GM20000 (cell line): ENCODE measurements at places on chromosomes 5 and 9.
A peak's percentile ranks its signal among the peaks of the same experiment; 100 is the strongest.

DNA sequence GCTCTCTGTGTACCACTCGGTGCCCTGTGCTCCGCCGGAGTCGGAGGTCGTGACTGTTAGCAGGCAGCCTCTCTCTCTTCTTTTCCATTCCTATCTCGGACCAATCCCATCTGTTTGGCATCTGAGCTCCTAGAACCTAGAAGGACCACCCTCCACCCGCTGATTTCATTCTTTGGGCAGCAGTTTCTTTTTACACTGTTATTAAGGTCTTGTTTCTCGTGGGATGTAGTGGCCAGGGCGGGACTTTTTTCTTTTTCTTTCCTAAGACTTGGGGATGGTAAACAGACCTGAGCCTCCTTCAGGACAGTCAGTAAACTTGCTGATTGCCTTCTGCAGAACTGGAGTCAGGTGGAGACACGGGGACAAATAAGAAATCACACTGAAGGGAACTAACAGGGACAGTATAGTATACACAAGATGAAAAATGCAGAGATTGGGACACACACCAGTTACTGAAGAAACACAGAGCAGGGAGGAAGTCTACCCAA, 500 bp downstream of the URM1 start:
- DNase-seq = no peak

DNA sequence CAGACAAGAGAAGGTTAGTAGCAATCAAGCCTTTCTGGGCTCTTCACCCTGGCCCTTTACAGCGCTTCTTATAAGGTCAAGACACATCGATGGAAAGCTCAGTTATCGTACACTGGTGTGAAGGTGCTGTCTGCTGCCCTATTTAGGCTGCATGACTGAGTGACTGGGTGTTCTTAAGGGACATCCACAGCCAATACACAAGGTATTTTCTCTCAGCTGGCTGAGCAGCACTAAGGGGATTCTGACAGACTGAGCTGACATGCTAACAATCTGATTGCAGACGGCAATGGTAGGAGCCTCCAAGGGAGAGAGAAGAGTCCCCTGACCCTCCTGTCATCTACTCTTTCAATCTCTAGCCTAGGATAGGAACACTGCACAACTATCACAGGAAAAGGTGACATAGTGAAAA, 577.9 kb downstream of the ISL1 start:
- DNase-seq = no peak

DNA sequence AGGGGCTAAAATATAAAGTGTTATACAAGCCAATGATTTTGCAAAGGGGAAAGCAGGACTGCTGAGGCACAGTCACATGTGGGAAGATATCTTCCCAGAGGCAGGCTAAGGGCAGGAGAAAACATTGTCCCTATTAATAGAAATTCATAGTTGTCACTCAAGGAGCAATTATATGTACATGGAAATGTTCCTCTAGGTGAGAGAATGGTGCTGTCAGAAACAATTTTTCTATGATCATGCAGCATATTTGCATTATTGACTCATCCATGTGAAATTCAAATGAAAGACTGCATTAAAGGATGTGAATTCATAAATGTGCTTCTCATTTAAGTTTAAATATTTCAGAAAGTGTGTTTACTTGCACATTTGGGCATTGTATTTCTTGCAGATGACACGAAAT, 775.9 kb upstream of the CDH9 start:
- no peak for DNase-seq

- DNase-seq = no peak
These were observed 52.2 kb upstream of the TUT7 start for GRCh38 chr9:86406366-86406765.

DNA sequence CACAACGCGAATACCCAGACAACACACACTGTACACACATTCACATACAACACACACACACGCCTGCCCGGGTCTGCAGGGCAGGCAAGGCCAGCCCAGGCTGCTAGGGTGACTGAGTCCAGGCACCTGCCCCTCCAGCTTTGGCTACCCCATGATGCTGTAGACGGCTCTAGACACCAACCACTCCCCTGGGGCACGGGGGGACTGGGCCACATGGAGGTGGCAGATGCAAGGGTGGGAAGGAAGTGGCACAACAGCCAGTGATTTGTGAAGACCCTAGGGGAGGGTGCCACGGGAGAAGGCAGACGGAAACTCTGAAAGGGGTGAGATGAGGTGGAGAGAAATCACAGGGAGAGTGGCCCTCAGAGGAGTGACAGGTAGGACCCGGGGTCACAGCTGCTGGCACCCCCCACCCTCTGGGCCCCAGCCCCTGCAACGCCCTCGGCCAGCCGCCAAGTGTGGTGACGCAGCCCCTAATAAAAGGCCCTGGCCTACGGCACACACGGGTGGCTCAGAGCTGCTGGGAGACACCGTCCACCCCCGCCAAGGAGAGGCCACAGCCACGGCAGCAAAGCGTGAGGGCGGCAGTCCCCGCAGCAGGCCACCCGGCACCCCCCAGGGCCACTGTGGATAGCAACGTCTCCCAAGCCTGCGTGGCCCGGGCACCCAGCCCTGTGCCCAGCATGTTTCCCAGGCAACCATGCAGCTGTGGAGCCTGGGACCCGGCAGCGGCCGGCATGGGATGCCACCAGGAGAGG, 6.6 kb upstream of the CCDC187 start:
- no peak for DNase-seq

GRCh38 chr5:180591311-180591887, at the start of gene SCGB3A1:
SCGB3A1 (minus strand) TSS chr5:180591499; CDS start chr5:180591462, 37 bp downstream.
- DNase-seq = peak; percentile 17

GRCh38 chr5:112930082-112930344, 8.0 kb upstream of the REEP5 start:
- DNase-seq = peak; percentile 49
